Suppressor macrophage treated with lipopolysaccharide for 1 hour (primary cell): ENCODE measurements at places on chromosomes 1 and 21.

DNA sequence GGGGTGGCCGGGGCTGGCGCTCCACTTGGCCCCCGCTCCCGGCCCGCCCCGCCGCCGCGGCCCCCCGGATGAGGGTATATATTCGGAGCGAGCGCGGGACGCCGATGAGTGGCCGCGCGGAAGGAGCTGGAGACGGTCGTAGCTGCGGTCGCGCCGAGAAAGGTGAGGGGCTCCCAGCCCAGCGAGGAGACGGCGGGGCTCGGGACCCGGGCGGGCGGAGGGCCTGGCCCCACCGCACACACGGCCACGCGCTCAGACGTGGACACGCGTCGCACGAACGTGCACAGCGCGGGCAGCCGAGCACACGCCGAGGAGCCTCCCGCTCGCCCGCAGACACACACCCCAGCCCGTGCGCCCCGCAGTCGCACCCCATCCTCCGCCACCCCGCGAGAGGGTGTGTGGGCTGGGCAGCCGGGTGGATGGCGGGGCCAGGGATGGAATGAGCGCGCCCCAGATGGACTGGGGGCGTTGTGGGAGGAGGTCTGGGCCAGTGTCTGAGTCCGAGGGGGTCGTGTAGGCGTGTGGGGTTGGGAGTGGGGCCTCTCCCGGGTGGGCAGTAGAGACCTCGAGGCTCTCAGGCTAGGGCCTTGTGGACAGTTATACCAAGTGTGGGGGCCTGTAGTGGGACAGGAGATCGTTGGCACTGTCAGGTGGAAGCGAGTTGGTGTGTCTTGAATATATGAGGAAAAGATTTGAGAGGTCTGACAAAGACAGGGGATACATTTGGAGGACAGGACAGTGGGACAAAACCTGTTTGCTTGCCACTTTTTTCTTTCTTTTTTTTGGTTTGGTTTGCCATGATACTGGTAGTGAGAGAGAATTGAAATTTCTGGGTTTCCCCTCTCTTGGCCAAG lies at the start of gene UAP1:
UAP1 (plus strand) TSS at position 107 of the 854 bp plus-strand sequence. CDS start 4,347 bp downstream, outside the sequence.
- DNase-seq: no peak

DNA sequence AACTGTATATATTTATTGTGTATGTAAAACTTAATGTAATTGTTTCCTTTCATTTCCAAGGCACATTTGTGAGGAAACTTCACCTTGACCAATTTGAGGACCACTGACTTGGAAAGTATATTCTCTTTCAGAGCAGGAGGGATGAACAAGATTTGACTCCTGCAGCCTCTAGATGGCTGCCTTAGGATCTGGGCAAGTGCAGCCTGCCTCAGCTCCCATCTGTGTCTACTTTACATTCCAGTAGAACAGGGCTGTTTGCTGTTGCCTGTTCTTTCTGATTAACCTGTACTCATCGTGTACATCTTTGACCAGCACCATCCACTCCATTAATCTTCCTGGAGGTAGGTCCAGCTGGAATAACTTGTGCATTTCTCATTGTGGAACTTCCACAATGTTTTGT lies 312.8 kb downstream of the HLX start:
- DNase-seq: no peak

DNA sequence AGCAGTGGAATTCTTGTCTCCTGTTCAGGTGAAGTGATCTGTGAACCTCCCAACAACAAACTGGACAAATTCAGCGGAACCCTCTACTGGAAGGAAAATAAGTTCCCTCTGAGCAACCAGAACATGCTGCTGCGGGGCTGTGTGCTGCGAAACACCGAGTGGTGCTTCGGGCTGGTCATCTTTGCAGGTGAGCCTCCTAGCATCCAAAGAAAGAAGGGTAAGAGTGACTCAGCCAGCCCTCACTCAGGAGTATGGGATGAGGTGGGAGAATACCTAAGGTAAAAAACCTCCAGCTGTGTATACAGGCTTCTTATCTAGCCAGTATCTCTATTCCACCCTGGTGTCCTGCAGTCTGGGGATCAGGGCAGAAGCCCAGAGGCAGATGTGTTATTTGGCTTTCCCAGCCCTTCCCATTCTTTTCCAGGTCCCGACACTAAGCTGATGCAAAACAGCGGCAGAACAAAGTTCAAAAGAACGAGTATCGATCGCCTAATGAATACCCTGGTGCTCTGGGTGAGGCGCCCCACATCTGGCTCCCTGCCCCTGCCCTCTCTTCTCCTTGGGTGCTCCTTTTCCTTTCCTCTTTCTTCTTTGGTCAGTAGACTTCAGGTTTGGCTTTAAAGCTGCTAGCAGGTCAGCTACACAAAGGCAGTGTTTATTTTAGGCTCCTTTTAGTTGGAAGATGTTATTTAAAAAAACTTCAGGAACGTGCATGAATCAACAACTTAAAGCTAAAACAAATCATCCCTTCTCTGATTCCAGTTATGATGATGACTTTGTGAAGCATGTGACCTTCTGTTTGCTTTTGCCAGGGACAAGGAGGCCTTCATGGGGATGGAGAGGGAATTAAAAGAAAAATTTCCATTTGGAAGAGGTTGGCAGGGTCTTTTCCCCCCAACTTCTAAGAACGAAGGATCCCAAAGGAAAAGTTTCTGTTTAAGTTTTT lies 9.0 kb downstream of the ATP8B2 start:
- DNase-seq: no peak

DNA sequence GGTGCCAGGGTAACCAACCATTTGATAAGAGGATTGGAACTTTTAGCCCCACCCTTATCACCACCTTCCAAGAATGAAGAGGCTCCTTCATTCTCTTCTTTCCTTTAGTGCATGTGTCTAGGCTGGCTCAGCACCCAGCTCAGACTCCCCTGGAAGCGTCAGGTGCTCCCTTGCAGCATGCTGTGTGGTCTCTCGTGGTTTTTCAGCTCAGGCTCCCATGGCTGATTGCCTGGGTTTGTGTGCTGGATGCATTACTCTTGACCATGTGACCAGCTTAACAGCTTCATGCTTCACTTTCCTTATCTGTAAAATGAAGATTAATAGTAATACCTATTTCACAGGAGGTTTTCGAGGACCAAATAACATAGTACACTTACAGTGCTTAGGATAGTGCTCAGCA lies 198.4 kb downstream of the HHAT start:
- DNase-seq: no peak

DNA sequence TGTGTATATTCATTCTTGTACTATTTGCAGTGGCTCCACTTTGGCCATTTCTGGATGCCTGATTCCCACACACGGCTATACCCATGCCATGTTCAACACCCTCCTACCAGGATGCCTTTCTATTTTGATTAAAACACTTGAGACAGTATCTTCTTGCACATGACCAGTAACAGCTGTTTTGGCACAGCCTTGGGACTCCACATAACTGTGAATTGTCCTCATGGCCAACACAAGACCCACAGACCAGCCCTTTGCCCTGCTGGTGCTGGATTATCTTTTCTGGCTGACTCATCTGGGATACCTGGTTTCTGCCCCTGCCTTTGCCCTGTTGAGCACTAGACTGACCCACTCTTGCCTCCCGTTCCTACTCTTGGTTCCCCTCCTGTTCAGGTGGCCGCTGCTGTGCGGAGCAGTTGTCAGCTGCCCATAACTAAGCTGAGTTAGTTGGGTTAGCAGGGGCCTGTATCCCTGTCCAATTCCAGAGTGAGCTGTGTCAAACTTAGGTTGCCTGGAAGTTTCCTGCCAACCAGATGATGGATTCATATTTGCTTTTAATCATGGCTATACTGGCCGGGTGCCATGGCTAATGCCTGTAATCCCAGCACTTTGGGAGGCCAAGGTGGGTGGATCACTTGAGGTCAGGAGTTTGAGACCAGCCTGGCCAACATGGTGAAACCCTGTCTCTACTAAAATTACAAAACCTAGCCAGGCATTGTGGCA lies 10.8 kb upstream of the EYA3 start:
- DNase-seq: no peak

DNA sequence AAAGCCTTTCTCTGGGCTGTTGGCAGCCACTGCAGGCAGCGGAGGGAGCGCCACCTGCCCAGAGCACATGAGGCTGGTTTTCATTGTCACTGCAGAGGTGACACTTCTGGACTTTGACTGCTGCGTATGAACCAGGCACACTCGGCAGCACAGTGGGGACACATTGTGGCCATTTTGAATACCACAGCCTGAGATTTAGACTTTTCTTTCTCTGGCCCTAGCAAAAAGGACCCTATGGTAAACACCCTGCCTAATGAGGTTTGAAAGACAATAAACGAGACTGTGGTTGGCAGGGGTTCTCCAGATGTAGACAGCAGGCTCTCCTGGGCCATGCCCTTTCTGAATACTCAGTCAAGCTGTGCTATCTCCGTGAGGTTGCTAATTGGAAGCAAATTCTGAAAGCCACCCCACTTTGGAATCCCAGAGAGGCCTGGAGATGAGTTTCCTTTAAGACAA lies 12.0 kb upstream of the KCNE2 start:
- peak; percentile 50 for DNase-seq

GRCh38 chr1:52551507-52552235 lies 1.2 kb downstream of the TUT4 start:
- DNase-seq: peak; percentile 54

- DNase-seq: no peak
Measured at GRCh38 chr1:205455581-205456382, at the start of gene BLACAT1. TSS of gene BLACAT1 (minus strand) at chr1:205456045.

DNA sequence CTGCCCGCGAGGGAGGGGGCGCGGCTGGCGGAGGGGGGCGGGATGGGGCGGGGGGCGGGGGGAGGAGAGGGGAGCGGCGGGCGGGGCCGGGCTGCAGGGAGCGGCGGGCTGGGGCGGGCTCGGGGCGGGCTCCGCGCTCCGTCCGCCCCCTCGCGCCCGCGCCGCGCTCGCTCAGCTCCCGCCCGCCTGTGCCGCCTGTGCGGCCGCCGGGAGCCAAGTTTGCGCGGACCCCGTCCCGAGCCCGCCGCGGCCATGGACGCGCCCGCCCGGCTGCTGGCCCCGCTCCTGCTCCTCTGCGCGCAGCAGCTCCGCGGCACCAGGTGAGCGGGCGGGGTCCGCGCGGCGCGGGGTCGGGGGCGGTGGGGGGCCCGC lies at the start of gene GABRD:
GABRD (plus strand) TSS at position 174 of the 372 bp plus-strand sequence; CDS start at position 253, 79 bp downstream.
- peak; percentile 25 for DNase-seq

DNA sequence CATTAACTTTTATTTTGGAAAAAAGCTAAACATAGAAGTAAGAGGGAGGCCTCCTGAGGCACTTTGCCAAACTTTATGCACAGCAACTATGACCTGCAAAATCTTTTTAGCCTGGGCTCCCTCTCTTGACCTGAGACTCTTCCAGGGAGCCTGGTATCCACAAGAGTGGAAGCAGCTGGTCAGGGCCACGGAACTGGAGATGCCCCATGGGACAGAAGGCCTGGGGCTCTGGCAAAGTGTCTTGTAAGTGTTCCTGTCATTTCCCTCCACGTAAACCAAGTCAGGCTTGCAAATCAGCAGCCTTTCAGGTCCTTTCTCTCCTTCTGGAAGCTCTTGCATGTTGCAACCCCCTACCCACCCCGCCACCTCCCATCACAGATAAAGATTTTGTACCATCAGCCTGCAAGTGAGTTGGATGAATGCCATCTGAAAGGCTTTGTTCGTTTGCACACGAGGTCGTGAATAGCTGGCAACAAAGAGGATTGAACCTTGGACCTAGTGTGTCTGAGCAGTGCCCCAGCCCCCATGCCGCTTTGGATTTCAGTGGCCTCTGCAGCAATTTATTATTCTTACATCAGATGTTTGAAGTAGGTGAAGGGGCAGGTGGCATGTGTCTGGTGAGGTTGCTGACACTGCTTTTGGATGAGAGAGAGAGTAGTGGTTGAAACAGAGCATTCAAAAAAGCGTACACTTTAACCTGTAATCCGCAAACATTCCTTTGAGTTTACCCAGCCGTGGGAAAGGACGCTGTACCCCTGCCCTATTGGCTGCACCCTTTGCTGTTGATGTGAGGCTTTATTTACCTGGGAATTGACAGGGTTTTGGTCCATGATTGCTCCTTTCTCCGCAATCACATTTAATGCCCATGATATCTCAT lies 91.6 kb downstream of the GALNT2 start:
- DNase-seq: no peak

GRCh38 chr1:41537788-41538351 lies 53.4 kb upstream of the EDN2 start:
- DNase-seq: no peak

DNA sequence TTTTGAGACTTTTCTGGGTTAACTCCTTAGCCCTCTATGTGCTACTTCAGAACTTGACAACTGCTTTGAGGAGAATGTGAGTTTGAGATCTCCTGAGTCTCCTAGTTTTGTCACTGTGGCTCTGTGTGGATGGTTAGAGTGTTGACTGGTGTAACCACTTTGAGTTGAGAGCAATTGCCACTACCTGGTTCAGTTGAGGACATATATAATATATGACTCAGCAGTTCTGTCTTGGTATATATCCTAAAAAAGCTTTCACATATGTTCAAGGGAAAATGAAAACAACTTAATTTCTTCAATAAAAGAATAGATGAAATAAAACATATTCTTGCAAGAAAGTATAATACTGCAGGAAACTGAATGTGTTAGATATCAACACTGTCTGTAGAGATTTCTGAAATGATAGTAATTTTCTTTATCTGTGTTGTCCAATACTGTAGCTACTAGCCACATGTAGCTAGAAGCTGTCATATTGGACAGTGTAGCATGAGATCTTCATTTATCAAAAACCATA lies 96.7 kb upstream of the QSOX1 start:
- no peak for DNase-seq

- peak; percentile 62 for DNase-seq
Measured at GRCh38 chr1:110337704-110338308, 1.4 kb upstream of the RBM15 start.

DNA sequence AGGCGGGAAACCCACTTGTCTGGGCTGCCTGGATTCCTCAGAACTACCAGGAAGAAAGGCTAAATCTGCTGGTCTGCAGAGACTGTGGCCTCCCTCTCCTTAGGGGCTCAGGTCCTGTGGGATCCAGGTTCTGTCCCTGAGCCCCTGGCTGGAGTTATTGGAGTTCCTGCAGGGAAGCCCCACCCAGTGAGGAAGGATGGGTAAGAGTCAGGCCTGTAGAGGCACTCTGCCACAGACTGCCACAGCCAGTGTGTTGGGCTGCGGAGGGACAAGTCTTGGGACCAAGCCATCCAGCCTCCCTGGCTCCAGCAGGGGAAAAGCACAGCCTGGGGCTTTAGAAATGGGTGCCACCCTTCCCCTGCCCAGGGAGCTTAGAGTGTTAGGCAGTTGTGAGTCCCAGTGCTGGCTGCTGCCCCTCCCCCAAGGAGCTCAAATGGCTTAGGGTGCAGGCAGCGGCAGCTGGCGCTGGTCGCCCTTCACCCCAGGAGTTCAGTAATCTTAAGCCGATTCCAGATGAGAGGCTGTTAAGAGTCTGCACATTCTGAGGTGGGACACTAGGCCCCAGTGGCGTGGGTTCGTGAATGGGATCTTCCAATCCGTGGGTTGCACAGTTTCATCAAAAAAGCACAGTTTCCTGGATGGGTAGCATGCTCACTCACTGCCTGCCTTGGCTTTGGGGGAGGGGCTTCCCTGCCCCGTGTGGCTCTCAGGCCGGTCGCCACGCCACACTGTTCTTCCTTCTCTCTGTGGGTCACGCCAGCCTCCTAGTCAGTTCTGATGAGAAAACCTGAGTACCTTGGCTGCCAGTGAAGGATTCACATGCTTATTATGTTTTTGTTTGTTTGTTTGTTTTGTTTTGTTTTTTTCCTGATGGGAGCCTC lies 57.6 kb upstream of the FMO3 start:
- DNase-seq: no peak

GRCh38 chr1:230544758-230545157 lies 97.5 kb upstream of the COG2 start:
- DNase-seq: no peak

- no peak for DNase-seq
Measured at GRCh38 chr1:224879162-224879803, 50.2 kb upstream of the DNAH14 start.
